ENCODE measurements at places on chromosomes 4 and X. TPM values are rescaled to one million over a fixed set of nuclear protein-coding genes. Genes with fewer than 3 reads are reported as not detected.

The ARSJ gene
- 26.2 TPM for total RNA-seq

The IGSF1 gene
- not detected for total RNA-seq

The CPLX1 gene
- total RNA-seq = 0.34 TPM

The TMEM47 gene
- 8.7 TPM for total RNA-seq

The NDST3 gene
- 6.5 TPM for total RNA-seq

The MTNR1A gene
- total RNA-seq = not detected

The SPIN2A gene
- total RNA-seq = 0.17 TPM

The PAK3 gene
- 2.6 TPM for total RNA-seq

The CENPU gene
- total RNA-seq = 34.2 TPM

The FRMD7 gene
- not detected for total RNA-seq

The CT45A2 gene
- total RNA-seq = not detected

The IL1RAPL1 gene
- total RNA-seq = not detected

The NOX1 gene
- total RNA-seq = not detected

The EVC2 gene
- total RNA-seq = 8.7 TPM

The FAM149A gene
- not detected for total RNA-seq

The AWAT2 gene
- total RNA-seq = 1.2 TPM

The PDE6B gene
- total RNA-seq = 7.5 TPM

The BLOC1S4 gene
- total RNA-seq = 13.7 TPM

The UGT2A1 gene
- total RNA-seq = 0.05 TPM

The GRIA3 gene
- not detected for total RNA-seq

The ZNF330 gene
- 32.9 TPM for total RNA-seq

The MPP1 gene
- total RNA-seq = 59.2 TPM

Measured in dermis blood vessel endothelial cell (primary cell).